ENCODE measurements at places on chromosomes 1 and 21. TPM values are rescaled to one million over a fixed set of nuclear protein-coding genes. Genes with fewer than 3 reads are reported as not detected.

RABIF gene
- 12.4 TPM for polyA plus RNA-seq

ATAD3C gene
- 2.6 TPM for polyA plus RNA-seq

RHD gene
- polyA plus RNA-seq: not detected

TSPAN2 gene
- polyA plus RNA-seq: 0.07 TPM

Data from mammary epithelial cell (primary cell).